ENCODE measurements at places on chromosomes 3 and 15.

GRCh38 chr3:46089237-46090011, 62.1 kb upstream of the XCR1 start:
- peak; percentile 50 for DNase-seq

GRCh38 chr3:39388741-39389248, 5.6 kb downstream of the SLC25A38 start:
- DNase-seq = no peak

DNA sequence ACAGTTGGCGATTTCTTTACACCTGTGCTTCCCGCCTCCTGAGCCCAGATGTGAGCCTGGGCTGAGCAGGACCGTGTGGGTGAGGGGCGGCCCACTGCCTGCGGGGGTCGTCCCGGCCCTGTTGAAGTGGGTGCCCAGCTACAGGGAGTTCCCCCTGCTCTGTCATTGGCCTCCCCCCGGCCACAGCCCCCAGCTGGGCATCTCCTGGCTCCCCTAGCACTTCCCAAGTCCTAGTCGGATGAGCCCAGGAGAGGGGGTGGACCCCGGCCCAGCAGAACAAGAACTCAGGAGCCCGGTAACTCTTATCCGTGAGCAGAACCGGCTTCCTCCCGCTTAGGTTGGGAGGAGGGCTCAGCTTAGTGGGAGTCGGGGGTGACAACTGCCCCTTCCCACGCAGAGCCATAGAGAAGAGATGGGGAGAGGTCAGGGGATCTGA, 757 bp downstream of the PAQR5 start:
- no peak for DNase-seq

GRCh38 chr15:35437157-35437556, 108.8 kb downstream of the DPH6 start:
- no peak for DNase-seq

GRCh38 chr3:101391413-101391950, 71.1 kb upstream of the IMPG2 start:
- no peak for DNase-seq

- no peak for DNase-seq
These were observed 46.5 kb downstream of the MSL2 start for GRCh38 chr3:136149667-136150066.

DNA sequence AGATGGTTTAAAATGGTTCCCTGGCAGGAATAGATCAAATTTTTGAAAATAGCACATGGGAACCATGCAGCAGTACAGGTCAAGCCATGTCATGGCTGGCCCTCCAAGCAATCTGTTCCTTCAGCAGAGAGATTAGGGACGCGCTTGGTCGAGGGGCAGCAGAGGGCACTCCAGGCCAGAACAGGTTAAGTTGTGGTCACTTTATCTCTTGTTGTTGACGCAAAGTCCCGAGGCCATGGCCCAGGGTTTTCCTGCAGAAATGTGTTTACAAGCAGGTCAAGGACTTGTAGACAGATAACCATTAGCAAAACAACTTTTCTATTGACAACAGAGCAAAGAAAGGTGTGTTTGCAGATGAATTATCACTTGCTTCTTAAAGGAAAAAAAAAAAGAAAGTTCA, 570.0 kb upstream of the NR2F2 start:
- DNase-seq = no peak

- DNase-seq = no peak
These were observed 422.3 kb upstream of the ROBO1 start for GRCh38 chr3:80190051-80190450.

DNA sequence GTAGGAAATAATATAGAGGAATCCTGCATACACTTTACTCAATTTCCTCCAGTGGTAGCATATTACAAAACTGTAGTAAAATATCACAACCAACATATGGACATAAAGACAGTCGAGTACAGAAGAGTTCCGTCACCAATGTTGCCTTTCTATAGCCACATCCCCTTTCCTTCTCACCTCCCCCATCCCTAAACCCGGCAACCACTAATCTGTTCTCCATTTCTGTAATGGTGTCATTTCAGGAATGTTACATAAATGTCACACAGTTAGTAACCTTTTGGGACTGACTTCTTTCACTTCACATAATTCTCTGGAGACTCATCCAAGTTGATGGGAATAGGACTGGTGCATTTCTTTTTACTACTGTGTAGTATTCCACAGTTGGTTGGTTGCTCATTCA, 41.4 kb upstream of the ATG7 start:
- DNase-seq = no peak

GRCh38 chr3:23576379-23576959, 229.3 kb upstream of the UBE2E1 start:
- DNase-seq = no peak

- DNase-seq = no peak
These were observed 70.1 kb upstream of the RORA start for GRCh38 chr15:61299075-61299763.

GRCh38 chr15:40397688-40398412, 7.7 kb upstream of the IVD start:
- no peak for DNase-seq

DNA sequence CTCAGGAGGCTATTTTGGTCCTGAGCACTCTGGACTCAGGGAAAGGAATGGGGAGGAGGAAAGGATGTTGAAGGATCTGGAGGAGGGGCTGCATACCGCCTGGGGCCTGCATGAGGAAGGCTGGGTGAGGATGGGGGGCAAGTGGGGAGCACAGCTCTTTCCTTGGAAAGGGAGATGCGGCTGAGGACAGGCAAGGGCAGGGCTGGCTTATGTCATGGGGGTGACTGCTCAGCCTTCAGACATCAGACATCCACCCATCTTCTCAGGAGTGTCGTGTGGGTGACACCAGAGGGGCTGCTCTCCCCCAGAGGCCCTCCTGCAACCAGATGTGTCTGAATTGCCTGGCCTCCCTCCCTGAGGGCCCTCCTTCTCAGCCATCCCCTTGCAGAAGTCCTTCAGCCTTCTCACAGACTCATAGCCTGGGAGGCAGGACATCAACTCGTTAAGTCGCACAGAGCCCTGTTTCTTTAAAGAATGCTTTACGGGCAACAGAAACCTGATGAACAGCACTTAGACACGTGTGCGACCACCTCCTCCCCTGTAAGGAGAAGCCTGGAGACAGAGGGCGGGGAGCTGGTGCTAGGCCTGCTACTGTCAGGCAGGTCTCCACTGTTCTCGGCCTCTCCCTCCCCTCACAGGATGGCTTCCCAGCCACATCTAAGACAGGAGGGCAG, 252.3 kb downstream of the OCA2 start:
- DNase-seq = no peak

DNA sequence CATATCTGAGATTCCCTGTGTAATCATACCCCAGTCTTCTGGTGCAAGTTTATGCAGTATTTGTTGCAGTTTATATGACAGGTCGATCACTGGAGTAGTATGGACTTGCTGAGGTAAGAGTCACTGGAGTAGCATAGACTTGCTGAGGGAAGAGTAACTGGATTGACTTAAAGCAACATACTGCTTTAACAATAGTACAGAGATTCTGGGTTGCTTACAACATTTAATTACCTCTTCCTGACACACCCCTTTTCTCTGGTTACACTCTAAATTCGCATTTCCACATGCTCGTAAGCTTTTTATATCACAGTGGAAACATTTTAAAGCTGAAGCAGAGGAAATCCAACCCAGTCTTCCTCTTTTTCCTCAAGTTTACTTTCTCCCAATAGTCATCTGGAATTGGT, 11.8 kb downstream of the AAGAB start:
- no peak for DNase-seq

GRCh38 chr15:31970007-31970406, 60.3 kb upstream of the CHRNA7 start:
- no peak for DNase-seq

- peak; percentile 12 for DNase-seq
These were observed 727 bp upstream of the TM2D3 start for GRCh38 chr15:101652786-101653430.

GRCh38 chr3:71109241-71109976, 474.1 kb downstream of the FOXP1 start:
- DNase-seq = no peak

- no peak for DNase-seq
These were observed 129.6 kb downstream of the FMN1 start for GRCh38 chr15:33064878-33065277.

GRCh38 chr3:182220013-182220412, 508.3 kb downstream of the SOX2 start:
- DNase-seq = no peak

DNA sequence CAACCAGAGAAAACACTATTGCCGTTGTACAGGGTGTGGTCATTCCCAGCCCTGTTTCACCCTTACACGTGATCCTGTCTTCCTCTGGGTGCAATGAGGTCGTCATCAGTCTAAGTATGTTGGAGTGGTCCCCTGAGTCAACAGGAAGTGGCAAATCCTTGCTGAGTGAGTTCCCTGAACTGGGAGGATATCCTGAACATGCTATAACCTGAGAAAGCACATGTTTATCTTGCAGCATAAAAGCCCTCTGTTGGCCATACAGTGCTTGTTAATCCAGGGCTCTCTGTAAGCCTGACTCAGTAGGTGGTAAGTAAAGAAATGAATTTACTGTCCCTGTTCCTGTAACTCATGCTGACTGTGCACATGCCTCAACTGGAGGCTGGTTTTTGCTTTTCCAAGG, 477.8 kb upstream of the RGMA start:
- DNase-seq = no peak

- DNase-seq = no peak
These were observed 121.4 kb downstream of the VGLL3 start for GRCh38 chr3:86869566-86869965.

GRCh38 chr3:195820901-195821300, 9.2 kb upstream of the MUC4 start:
- no peak for DNase-seq

DNA sequence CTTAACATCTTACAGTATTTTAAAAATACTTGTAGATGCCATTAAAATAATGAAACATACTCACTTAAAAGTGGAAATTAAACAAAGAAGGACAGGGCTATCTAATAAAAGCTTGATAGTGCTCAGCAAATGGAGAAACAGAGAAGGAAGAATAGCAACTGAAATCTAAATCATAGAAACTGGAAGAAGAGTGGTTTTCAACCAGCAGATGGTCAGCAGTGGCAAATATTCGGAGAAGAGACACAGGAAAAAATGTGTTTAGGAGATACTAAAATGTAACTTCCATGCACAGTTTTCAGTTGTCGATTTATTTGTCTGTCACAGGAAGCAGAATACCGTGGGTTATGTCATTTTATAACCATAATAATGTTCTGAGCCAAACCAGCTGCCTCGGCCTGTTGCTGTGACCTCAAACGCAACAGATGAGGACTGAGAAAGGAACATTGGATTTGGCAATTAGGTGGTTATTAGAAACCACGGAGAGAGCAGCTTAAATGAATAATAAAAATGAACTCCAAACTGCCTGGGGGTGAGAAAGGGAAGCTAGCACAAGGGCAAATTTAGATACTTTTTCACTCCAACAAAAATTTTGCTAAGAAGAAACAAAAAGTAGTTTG, 246.6 kb upstream of the KCNMB2 start:
- DNase-seq = no peak

DNA sequence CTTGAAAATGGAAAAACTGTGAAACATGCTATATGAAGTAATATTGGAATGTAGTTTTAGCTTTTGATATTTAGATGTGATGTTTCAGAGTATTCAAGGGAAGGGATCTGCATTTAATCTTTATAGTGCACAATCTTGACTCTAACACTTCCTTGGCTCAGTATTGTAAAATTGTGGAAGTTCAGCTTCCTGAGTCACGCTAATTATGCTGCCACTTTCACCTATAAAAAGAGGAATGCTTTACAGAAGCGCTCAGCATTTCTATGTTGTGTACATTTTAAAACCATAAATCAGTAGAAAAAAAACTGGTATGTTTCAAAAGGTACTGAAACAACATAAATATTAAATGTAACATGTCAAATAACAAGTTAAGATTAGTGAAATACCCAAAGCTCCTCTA, 32.6 kb downstream of the SERPINI2 start:
- DNase-seq = no peak

DNA sequence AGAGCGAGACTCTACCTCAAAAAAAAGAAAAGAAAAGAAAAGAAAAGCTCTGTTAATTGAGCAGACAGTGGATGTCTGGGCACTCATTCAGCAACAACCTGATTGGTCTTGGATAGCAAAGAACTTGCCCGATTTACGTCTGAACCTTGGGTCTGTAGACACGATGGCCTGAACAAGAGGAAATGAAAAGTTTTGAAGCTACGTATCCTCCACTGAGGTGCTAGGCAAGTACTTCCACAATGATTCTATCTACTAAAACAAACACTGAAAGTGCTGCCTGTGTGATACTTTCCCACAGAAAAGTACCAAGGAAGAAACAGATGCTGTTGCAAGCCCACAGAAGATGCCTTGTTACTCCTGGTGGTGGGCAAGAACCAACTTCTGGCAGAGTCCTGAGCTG, 21.8 kb upstream of the MUSTN1 start:
- no peak for DNase-seq

DNA sequence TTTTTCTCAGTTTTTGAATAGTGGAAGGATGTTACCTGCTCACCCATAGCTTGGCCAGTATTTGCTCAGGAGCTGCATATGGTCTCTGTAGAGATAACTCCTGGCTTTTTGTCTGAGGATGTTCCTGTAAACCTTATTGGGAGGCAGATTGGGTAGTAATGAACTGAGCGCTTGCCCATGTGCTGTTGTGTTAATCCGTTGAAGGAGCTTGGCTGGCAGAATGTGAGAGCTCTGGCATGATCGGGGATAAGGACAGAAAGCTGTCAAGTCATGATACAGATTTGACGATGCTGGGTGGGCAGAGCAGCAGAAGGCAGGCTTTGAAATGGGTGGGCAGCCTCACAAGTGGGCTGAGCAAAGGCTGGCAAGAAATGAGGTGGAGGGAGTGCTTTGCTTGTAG, 27.4 kb downstream of the SH3GL3 start:
- no peak for DNase-seq

- no peak for DNase-seq
These were observed 110.2 kb downstream of the RBPMS2 start for GRCh38 chr15:64665179-64665578.

- peak; percentile 30 for DNase-seq
These were observed at the start of gene GOLGA6L2 for GRCh38 chr15:23447107-23447500. GOLGA6L2 (minus strand) TSS chr15:23447243; CDS start chr15:23447181, 62 bp downstream.

- no peak for DNase-seq
These were observed 28.1 kb downstream of the COLQ start for GRCh38 chr3:15493436-15493835.

DNA sequence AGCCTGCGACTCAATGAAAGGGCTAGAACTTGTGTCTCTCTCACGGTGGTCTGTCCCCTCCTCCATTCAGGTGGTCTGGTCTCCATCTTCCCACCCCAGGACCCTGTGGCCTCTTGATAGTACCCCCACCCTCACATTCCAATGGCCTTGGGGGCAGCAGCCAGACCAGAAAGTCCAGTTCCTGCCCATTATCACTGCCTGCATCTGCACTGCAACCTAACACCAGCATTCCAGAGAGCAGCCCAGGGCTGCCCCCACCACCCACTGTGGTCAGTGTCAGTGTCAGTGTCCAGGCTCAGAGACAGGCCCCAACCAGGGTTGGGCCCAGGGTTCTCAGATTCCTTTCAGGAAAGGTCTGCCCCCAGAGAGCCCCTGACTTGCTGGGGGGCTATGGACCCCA, 12.6 kb downstream of the IGDCC3 start:
- DNase-seq = no peak
